ENCODE measurements at places on chromosomes 4 and X.

DNA sequence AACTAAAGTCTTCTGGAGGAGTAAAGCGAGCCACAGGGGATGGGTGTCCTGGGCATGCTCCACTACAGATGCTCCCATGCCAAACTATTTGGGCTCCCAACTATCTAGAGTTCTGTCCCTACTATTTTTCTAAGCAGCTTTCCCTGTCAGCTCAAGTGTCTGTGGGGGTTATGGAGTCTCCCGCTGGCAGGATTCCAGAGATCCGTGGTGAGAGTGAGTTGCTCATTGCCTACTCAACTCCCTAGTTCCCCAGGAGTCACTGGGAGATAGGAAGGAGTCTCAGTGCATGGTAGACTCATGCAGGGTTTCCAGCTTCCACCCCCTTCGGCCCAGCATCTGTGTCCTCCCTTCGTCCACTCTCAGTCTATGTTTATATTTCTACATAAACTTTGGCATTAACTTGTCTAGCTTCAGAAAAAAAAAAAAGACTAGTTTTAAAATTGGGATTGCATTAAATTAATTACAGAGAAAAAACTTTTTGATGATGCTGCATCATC is 55.1 kb upstream of the INPP4B start:
- no peak for DNase-seq

GRCh38 chrX:16012250-16012649 is 111.1 kb upstream of the GRPR start:
- DNase-seq = peak; percentile 65

- DNase-seq = no peak
Observed at GRCh38 chrX:118666521-118666920, 60.9 kb upstream of the IL13RA1 start.

DNA sequence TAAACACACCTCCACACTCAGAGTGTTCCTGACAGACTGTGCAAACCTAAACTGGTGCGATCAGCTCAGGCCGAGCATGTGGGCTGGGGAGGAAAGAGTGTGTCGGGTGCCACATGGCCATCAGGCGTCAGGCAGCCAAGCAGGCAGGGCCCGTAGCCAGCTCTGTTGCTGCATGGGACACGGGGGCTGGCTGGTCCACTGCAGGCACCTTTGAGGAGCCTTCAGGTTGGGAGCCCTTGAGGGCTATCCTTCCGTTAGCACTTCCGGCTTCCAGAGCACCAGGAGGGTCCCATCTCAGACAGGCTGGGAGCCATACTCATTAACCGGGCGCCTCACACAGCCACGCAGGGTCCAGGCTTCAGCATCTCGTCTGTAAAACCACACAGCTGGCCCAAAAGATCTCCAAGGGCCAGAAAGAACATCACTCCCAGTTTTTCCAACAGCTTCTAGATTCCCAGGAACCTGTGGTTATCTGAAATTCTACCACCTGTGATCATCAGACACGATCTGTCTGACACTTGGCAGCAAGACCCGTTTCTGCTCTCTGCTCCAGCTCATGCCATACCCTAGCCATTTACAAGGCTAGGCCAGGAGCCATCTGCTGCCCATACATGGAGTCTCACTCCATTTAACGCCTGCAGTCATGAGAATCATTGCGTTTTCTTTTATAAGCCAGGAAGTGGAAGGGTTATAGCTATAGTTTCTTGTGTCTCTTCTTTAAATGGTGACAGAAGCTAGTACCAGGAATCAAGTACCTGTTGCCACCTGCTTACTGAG is 87.5 kb downstream of the NSUN7 start:
- no peak for DNase-seq

DNA sequence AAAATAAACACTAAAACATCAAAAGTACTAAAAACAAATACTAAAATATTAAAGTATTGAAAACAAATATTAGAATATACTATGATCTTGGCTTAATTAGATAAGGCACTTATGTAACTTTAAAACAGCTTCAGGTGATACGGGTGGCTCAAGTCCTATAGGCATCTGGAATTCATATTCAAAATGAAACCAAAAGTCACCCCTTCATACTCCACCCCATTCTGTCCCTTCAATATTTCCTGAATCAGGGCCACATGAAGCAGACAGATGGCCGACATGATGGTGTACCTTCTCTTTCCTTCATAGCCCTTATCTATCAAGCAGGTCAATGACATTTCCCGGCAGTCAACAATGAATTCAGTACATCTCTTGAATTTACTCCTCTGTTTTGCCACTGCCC is 71.9 kb upstream of the MAGEB10 start:
- DNase-seq = no peak

DNA sequence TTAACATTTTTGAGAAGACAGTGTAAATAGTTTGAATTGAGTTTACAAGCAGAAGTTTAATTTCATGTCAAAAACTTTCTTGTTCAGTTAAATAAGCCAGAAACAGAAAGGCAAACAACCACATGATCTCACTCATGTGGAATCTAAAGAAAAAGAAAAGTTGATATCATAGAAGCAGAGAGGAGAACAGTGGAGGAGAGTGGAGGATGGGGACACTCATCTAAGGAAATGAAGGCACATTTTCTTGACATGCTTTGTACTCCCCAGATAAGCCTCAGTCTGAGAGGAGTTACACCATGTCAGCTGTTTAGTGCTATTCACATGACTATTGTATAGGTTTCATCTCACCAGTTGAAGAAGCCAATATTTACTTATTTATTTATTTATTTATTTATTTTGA is 13.5 kb downstream of the SNCA start:
- DNase-seq = no peak

DNA sequence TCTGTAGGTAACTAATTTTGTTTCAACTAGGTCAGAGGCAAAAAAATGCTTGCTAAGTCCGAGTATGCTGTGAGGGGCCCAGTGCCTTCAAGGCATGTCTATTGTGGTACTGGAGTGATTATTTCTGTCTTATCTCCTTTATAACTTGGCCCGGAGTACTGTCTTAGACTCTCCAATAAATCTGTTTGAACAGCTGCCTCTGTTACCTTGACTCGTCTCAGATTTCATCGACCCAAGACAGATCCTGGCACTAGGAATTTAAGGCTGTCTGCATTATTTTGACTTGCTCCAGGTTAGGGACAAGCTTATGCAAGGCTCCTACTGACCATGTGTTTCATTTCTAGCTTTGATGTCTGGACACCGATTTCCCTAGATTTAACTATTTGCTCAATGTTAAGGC is 41.1 kb upstream of the NKAP start:
- DNase-seq = no peak

DNA sequence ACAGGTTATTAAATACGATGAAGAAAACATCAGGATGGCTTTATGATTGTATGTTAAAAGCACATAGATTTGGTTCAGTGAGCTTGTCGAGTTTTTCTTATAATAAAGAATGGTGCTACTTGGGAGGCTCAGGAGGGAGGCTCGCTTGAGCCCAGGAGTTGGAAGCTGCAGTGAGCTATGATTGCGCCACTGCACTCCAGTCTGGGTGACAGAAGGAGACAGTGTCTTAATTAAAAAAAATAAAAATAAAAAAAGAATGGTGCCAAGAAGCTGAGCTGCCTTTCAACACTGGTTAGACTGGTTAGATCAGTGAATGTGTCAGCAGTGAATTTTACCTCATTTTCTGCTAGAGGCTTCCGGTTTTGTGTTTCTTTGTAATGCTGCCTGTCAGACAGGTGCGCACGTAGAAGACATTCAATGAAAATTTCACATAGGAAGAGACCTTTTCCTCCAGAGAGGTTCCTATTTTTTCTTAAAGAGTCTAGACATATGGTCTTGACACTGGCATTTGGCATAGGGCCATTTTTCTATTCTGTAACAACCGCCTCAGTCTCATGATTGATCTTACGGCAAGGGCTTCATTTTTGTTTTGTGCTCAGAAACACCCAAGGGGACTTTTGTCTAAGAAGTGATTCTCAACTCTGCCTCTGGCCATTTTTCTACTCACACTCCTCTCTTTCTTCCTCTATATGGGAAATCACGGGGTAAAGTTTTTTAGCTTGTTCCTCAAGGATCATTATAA is 15.0 kb upstream of the ARSF start:
- DNase-seq = no peak

GRCh38 chr4:87033902-87034301 is 99.1 kb downstream of the AFF1 start:
- no peak for DNase-seq

DNA sequence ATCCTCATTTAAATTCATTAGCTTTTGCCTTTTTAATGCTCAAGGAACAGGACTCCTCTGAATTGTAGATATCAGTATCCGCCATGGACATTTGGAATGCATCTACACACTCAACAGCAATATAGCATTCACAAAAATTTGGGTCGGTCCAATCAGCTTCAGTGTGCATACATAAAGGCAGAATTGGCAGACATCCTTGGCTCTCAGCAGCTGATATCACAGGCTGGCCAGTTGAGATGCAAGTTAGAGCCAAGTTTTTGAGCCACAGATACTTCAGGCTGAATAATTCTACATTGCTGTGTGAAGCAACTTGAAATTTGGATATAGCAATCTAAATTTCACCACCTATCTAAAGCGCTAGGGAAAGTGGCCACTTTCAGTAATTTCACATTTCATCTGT is 821.1 kb downstream of the PCDH19 start:
- no peak for DNase-seq

- DNase-seq = no peak
Observed at GRCh38 chrX:43758044-43758443, 101.9 kb downstream of the MAOA start.

DNA sequence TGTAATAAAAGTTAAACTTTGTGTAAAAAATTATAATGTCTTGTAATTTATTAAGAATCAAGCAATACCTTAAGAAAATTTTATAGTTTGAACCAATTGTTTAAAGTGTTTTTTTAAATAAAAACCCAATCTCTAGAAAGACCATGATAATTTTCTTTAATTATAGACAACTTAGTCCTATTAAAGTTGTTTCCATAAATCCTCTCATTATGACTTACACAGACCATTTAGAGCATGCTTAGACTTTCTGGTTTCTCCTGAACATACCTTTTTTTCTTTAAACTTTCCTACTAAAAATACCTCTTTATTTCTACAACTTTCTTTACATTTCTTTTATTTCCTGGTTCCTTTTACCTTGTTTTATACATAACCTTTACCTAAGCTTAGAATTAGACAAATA is 837.4 kb downstream of the PCDH19 start:
- DNase-seq = no peak

GRCh38 chrX:153793291-153793690 is 884 bp downstream of the IDH3G start:
- DNase-seq = no peak

DNA sequence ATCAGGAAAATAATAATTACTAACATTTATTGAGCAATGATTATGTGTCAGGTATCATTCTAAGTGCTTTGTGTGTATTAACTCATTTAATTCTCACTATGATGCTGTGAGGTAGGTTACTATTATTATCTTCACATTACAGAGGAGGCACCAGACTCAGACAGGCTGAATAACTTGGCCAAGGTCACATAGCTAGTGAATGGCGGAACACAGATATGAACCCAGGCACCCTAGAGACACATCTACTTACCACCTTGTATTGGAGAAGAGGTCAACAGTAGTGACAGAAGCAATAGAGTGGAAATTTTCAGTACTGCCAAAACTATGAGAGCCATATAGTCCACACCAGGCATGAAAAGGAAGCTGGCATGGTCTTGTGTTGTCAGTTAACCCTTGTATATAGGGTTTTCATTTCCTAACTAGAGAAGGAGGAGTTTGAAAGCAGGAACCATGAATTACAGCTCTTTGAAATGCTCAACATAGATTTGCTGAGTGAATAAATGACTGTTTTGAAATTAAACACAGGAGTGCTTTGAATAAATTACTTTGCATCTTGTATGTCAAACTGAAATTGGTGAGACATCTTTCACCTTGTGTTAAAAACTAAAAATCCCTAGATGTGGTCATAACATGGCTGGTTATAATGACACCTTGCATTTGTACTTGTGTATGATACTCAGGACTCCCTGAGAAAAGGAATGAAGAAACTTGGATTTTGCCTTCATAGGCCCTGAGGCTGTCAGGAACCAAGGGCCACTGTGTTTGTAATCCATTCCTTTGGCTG is 71.8 kb downstream of the RTL9 start:
- no peak for DNase-seq

DNA sequence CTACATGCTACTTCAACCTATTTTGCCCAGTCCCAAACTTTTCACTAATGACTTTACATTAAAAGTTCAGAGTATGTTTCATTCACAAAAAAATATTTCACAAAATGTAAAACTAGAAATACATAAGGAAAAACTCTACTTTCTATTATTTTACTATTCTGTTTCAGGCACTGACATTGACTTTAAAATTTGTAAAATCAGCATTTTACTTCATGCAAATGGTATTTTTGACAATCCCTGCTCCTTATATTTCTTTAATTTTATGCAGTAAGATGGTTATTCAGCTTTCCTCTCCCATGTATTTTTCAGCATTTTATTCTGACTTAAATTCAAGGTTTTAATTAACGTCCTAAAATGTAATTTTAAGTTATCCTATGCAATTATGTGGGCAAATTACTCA is 178.5 kb downstream of the COL25A1 start:
- DNase-seq = no peak

DNA sequence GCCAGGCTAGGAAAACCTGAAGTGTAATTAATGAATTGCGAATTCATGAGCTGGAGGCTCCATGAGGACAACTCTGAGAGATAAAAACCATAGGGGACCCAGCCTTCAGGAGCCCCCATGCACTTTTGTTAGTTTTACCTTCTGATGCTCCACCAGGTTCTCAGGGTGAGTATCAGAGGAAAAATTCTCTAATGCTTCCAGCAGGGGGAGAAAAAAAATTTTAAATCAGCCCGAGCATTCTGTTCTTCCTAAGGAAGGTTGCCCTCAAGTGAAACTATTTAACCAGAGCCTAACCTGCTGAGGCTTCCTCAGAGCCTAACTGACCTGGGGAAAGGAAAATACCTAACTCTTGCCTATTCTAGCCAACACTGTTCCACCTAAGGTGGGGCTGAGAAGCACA is 552.6 kb downstream of the PPARGC1A start:
- DNase-seq = peak; percentile 1
